ENCODE measurements at places on chromosomes 1 and 21.

- DNase-seq: no peak
Observed at GRCh38 chr1:176719447-176719846, 256.5 kb downstream of the PAPPA2 start.

- no peak for DNase-seq
Observed at GRCh38 chr1:245168086-245168485, 13.3 kb downstream of the KIF26B start.

DNA sequence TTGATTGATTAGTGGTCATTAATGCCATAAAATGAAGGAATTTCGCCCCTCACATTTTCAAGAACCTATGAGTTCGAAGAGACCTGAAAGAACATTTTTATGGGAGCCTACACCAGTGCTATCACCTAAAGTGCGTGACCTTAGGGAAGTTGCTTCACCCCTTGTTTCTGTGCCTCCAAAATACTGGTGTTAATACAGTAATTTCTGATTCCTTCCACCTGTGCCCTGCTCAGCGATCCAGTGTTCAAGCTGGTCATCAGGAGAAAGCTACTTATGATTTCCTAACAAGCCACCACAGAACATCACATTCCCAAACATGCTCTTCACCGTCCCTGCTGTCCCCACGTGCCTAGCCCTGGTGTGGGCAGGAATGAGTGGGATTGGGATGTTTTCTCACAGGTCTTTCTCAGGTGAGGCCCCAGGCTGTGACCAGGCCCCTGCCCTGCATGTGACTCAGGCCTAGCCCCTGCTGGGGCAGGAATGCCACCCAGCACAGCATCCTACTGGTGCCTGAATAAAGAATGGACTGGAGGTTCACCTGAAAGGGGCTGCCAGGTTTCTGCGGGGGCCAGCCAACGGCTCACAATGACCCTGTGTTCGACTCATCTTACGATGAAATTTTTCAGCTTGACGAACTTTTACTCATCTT is 60.3 kb downstream of the CD247 start:
- DNase-seq: no peak

DNA sequence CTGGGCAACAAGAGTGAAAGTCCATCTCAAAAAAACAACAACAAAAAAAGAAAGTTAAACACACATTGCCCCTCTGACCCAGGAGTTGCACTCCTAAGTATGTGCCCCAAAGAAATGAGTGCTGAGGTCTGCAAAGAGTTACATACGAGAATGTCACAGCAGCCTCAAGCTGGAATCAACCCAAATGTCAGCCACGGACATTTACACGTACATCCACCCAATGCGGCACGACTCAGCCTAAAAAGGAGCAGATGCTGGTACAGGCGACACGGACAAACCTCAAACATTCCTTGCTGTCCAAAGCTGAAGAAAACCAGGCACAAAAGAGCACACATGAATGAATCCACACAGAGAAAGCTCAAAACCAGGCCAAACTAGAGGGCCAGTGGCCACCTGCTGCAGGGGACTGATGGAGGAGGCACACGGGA is 46.8 kb upstream of the ECE1 start:
- no peak for DNase-seq

GRCh38 chr1:67348586-67349252 is 41.0 kb downstream of the IL12RB2 start:
- no peak for DNase-seq

GRCh38 chr1:238176441-238176840 is 285.7 kb upstream of the ZP4 start:
- no peak for DNase-seq

DNA sequence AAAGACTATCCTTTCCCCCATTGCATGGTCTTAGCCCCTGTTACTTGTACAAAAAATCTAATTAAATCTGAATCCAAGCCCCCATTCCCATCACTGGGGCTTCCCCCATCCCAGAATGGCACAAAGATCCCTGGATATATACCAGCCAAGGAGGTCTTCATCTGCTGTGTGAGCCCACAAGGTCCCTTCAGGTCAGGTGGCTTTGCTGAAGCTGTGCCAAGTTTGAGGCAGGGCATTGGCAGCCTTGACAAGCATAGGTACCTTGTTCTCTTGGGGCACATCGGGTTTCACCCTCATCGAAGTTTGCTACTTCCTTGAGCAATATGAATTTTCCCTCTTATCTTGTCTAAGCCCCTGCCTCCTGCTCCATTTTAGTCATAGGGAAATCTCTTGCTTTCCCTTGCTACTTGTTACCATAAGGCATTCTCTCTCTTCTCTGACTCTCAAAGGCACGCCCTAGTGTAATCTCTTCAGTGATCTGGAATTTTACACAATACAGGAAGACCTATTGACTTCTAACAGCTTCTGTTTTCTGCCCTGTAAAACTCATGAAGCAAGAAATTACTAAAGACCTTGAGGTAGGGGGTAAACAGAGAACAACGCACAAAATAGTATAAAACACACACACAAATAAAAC is 71.4 kb upstream of the COG2 start:
- DNase-seq: no peak

DNA sequence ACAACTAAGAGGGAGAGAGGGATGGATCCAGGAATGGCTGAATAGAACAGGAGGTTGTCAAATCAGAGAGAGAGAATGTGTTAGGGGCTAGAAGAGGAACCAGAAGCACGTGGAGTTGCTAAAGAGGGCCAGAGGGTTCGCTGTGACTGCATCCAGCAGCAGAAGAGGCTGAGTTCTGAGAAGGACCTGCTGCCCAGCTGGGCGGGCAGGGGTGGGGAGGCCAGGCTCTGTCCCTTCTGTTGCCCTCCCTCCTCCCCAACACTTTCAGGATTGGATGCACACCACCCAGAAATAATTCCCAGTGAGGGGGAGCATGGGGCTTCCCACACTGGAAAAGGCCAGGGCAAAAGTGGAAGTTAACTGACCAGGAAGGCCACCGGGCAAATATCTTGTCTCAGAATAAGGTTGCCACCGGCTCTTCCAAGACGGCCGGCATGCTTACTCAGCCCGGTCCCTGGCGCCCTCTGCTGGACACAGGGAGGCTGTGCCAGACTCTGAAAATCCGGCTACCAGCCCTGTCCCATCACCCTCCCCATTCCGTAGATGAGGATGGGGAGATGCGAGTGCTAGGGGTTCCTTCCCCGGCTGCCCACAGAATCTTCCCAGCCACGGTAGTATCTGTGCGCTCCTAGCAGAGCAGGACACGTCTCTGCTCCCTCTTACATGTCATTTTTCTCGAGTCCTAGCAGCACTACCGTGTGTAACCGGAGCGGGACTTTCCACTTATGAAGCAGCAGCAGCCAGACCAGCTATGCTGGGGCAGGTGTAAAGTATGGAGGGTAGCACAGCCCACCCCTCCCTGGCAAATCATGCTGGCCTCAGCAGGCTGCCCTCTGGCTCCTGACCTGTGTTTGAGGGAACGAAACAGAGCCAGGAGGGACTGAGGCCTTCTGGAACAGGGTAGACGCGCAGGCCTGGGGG is 46.8 kb upstream of the A3GALT2 start:
- DNase-seq: peak; percentile 79

DNA sequence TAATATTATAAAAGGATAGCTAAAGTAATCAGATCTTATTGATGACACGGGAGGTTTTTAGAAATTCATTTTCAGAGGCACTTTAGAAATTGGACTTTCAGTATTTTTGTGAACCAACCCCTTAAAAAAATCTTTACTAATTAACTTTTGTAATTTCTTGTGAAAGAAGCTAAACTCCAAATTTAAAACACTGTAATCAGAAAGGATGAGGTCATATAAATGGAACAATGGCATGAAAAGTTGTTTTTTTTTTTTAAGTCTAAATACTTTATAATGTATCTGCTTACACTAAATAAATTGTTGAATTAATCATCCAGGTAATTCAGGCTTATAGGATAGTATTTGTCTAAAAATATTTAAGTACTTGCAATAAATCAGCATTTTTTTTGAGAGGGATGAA is 9.0 kb downstream of the ZBTB18 start:
- DNase-seq: no peak

DNA sequence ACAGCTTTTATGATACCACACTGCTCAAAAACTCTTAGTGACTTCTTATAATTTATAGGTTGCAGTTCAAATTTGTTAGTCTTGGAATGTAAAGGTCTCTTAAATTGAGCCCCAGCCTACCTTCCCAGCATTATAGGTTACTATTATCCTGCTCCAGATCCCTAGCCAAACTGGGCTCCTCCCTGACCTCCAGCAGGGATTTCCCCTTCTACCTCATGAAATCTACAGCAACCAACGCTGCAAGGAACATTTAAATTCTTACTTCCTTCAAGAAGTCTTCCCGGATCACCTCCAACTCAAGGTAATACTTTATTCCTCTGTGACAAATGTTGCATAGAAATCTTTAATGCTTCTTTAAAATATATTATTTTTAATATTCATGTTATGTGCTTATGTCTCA is 255.1 kb upstream of the C1orf105 start:
- DNase-seq: no peak

DNA sequence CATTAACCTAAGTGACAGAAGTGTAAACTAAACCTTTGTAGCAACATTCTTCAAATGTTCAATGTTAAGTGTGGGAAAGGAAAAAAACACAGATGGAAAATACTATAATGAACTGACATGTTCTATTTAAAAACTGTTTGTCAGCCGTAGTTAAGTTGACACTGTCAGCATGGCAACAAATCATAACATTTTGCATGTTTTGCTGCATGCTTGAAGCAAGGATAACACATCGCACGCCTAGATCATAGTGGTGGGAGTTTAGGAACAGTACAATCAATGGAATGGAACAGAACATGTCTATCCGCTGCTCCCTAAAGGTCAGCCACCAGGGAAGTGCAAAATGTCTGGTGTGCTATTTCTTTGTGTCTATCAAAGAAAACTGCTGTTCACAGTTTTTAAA is 62.5 kb upstream of the ESRRG start:
- DNase-seq: no peak

GRCh38 chr1:201493757-201494617 is 12.9 kb downstream of the CSRP1 start:
- DNase-seq: no peak

- DNase-seq: no peak
Observed at GRCh38 chr1:11042995-11043874, 3.8 kb downstream of the MASP2 start.
